ENCODE measurements at places on chromosomes 2 and 18.

DNA sequence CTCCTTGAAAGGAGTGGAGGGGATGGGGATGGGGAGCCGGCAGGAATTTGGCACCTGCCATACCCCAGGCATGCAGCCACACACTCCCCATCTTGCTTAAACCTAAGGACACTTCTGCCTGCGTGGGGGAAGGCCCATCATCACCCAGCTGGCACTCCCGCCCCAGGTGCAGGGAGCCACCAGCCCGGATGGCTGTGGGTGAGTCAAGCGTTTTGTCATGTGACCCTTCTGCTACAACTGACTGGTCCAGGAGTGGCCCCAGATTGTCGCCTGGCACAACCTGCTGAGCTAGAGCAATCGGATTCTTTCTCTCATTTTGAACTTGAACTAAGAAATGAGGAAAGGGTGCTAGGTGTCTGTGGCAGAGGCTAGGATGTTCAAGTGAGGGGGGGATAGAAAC is 61.3 kb downstream of the TSN start:
- DNase-seq: no peak

- no peak for DNase-seq
Observed at GRCh38 chr18:24535527-24536295, 75.3 kb downstream of the HRH4 start.

DNA sequence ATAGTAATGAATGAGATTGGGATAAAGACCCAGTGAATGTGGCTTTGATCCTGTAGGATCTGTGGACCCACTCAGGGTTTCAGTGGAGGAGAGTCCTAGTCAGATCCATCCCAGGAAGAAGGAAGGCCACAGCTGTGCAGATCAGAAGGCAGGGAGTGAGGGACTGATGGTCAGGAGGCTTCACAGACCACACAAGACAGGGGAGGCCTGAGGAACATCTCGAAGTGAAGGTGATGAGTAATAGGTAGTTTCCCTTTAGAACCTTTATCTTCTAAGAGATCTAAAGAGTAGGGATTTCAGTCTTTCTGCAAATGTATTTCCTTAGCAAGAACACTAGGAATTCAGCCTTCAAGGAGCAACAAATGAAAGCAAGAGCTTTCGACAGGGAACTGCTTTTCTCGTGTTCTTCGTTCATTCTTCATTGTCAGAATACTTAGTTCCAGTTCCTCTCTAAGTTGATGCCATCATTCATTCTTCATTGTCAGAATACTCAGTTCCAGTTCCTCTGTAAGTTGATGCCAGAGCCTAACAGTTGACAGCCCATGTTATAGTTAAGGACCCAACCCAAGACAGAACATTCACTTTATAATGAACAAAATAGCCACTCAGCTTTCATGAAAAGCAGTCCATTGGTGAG is 150.2 kb upstream of the EPAS1 start:
- no peak for DNase-seq

GRCh38 chr2:69348781-69349180 is 38.2 kb downstream of the GFPT1 start:
- no peak for DNase-seq

DNA sequence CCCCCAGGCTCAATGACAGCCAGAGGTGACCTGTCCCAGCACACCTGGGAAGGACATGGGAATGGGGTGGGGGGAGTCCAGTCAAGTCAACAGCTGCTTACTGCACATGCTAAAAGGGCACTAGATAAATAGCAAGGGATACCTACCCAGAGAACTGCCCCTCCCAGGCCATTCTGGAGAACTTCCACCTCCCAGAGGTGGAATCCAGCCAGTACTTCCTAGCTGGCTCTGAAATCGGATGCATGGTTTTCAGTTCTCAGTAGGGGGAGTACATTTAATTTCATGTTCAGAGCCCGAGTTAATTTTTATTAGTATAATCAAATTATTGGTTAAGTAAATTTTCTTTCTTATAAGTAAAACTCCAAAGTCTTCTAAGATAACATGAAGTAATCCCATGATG is 28.9 kb upstream of the ITGA6 start:
- no peak for DNase-seq

GRCh38 chr18:58542426-58543159 is 86.3 kb downstream of the ALPK2 start:
- no peak for DNase-seq

All from HEK293T (cell line).